Fibroblast of skin of left quadriceps (primary cell): ENCODE measurements at places on chromosomes 4 and X.

- DNase-seq, result no peak
Measured at GRCh38 chr4:104408878-104409277, 85.8 kb downstream of the CXXC4 start.

- DNase-seq, result no peak
Measured at GRCh38 chr4:79178760-79179159, 147.1 kb downstream of the NAA11 start.

DNA sequence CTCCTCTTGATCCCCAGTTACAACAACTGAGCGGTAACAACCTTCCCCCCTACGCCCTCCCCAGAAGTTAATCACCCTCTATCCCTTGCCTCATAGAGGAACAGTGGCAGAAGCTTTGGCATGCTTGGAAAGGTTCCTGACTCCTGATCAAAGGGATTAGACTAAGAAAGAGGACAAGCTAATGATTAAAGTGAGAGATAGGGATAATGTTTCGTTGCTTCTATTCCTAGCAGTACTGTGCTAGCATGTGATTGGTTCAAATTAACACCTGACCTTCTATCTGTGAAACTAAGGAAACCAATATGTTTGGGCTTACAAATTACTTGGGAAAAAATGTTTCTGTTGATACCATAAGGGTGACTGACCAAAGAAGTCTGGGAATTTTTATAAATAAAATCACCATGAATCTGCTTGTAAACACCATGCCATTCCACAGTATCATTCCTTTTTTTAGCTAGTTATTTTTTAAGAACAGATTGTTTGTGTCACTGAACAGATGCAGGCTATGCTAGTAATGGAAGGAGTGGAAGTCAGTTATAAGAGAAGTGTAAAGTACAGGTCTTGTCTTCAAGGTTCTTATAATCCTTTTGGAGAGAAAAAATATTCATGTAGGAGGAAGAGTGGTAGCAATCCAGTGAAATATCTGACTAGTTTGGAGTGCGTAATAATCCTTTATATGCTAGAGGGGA is 11.3 kb upstream of the ATP1B4 start:
- no peak for DNase-seq

DNA sequence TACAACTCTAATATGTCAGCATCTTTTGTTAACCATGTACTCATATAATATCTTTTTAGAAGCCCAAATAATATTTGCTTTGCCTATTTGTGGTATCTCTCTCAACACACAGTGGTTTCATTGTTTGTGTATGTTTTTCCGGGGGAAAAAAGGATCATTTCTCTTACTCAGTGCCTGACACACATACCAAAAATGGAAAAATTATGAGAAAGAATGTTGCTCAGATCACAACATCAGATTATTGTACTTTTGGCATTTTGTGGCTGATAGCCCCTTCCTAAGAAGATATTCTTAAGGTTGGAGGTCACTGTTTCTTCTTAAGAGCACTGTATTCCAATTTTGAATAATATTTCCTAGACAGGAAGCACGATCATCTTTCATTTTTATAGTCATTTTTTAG is 93.6 kb downstream of the PDLIM5 start:
- peak; percentile 50 for DNase-seq

DNA sequence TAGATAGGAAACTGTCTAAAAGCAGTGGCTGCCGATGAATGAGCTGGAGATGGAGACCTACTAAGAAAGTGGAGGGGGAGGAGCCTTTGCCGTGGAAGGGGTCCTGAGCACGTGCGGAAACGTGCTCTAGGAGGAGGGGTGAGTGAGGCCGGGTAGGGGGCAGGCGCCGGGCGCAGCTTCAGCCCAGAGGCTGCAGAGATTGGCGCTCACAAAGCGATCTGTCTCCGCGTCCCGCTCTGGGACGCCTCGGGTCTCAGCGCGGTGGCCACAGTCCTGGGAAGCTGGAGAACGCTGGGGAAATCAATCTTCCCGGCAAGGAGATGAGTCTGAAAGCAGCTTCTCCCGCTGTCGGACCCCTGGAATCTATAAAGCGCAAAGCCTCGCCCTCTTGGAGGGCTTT is 444 bp upstream of the ARHGAP6 start:
- no peak for DNase-seq

- no peak for DNase-seq
Measured at GRCh38 chr4:15186806-15187205, 184.5 kb downstream of the CPEB2 start.

DNA sequence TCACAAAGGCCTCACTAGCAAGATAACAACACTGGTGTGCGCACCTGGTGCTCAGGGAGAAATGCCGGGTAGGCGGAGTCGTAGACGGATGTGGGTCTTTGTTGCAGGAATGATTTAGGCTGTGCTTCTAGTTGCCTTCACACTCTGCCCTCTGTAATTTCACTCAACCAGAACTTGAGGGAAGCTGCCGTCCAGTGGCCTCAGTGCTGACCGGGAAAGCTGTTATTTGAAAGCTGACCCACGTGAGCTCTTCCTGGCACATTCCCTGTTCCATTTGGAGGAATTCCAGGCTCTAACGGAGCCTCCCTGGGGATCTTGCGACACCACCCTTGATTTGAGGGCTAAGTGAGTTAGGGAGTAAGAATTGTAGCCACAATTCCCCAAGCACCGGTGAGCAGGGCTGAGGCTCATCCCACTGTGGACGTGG is 15.9 kb downstream of the SH3TC1 start:
- DNase-seq, result peak; percentile 33

- no peak for DNase-seq
Measured at GRCh38 chr4:108483079-108483478, 137.3 kb upstream of the RPL34 start.

- DNase-seq, result no peak
Measured at GRCh38 chr4:61201561-61201960, 1.4 kb downstream of the ADGRL3 start.

GRCh38 chr4:83108101-83108861 is 6.2 kb downstream of the PLAC8 start:
- no peak for DNase-seq

GRCh38 chr4:155901013-155901412 is 2.5 kb upstream of the TDO2 start:
- no peak for DNase-seq

DNA sequence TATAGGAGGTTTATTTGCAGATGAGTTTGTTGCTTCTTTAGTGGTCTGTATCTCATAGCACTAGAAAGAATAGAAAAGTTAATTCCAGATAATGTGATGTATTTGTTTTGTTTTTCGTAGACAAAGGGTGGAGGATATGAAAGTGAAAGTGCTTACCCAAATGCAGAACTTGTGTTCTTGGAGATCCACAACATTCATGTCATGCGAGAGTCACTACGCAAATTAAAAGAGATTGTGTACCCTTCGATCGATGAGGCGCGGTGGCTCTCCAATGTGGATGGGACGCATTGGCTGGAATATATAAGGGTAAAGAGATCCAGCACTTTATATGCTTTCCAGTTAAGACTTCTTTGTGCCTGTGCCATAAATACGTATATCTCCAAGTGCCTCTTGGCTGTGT is 43.3 kb downstream of the MTMR1 start:
- DNase-seq, result no peak

DNA sequence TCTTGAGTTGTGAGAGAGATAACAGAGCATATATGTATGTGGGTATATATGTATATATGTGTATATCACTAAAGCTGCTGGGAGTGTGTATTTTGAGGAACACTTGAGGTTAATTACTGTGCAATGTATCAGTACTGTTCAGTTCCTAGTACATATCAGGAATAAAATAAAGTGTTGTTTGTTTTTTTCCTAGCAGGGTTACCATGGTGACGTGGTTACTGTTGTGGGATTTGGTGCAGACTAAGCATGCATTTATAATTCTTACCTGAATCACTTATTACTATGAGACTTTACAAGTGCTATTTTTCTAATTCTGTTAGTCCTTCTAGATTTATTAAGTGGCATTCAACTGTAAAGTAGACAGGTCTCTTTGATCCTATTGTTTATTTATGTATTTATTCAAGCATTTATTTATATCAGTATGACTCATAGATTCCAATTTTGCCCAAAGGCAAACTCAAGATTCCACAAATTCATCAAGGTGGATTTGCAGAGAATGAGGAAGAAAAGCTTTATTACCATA is 26.9 kb upstream of the BEX4 start:
- no peak for DNase-seq

DNA sequence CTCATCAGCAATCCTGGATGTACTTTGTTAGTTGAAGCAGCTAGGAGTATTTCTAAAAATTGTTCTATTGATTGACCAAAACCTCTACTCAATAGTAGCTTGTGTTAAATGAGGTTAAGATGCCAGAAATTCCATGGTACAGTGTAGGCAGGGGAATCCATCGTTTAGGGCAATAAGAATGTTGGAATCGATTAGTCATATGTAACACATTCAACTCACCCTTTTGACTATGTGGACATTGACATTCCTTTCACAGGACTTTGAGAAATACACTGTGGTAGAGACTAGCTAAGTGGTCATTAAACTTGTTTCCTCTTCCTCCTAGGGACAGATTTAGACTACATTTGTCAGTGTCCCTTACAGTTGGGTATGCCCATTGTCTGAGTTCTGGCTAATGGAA is 40.2 kb downstream of the KDM5C start:
- DNase-seq, result peak; percentile 40

DNA sequence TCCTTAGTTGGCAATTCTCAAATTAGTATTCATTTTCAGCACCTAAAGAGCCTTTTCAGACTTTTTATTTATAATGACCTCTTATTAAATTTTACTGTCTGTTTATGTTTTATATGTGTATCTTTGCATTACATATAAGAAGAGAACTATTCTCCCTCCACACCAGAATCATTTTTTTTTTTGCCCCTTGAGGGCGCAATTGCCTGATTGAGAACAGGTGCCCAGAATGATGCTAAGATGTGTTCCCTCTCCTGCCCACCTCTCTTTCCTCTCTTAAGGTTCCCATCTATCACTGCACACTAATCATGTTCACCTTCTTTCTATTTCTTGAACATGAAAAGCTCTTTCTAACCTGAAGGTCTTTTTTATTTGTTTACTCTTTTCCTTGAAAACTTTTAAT is 44.2 kb upstream of the ADAM29 start:
- DNase-seq, result no peak

DNA sequence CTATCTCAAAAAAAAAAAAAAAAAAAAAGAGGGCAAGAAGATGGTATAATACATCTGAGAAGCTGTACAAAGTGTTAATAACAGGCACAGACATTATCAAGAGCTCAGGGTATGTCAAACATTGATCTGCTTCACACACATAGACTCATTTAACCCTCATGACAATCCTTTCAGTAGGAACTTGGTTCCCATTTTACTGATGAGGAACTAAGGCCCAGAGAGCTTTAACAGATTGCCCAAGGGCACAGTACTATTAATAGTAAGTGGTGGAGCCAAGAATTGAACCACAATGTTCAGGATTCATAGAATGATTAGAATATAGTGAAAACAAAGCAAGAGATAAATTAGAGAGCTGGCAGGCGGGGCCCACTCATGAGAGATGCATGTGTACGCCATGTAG is 154.4 kb downstream of the EFHC2 start:
- DNase-seq, result no peak

DNA sequence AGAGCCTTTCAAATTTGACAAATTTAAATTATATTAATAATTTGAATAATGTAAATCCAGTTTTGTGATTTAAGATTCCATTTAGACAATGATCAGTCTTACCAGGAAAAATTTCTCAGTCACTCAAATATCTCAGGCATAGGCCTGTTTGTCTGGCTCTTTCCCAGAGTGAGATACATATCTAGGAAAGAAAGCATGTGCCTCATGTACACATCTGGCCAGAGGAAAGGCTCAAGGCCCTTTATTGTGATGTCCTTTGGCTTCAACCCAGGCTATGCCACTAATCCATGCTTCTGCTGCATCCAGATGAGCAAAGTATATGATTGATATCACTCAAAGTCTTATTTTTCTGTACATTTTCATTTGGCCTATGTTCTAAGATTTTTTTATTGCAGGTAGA is 473.3 kb upstream of the ADGRL3 start:
- DNase-seq, result no peak

GRCh38 chr4:112082954-112083586 is 62.2 kb upstream of the FAM241A start:
- DNase-seq, result peak; percentile 72

DNA sequence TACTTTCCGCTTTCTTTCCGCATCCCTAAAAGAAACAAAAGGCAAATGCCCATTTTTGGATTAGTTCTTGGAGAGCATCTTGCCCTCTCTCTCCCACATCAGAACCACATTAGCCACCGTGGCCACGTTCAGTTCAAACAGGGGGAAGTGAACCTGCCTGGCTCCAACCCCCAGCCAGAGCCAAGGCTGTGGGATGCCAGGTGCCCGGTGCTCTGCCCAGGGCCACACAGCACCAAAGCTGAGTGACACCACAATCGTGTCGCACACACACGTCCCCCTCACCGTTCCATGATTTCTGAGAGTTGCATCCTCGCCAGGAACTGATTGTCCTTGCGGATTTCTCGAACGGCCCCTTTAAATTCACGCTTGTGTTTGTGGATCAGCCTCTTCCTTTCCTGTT is 24.3 kb downstream of the NOP14 start:
- DNase-seq, result no peak

- no peak for DNase-seq
Measured at GRCh38 chr4:95779447-95779846, 60.4 kb upstream of the PDHA2 start.

DNA sequence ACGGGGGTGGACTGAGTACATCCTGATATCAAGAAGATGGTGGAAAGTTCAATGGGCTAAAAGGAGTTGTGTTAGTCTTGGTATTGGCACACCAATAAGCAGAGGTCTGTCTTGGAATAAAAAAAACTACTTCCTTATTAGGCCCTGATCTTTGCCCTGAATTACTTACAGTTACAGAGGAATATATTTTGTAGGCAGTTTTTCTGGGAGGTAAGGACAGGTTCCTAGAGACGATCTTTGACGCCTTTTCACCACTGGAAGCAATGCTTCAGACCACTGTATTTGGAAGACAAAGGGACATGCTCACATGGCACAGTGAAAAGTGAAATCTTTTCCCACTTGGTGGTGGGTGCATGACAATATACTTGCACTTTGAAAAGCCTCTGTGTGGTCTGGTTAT is 618 bp upstream of the XK start:
- no peak for DNase-seq

GRCh38 chr4:106277140-106277675 is 38.8 kb downstream of the TBCK start:
- DNase-seq, result no peak

DNA sequence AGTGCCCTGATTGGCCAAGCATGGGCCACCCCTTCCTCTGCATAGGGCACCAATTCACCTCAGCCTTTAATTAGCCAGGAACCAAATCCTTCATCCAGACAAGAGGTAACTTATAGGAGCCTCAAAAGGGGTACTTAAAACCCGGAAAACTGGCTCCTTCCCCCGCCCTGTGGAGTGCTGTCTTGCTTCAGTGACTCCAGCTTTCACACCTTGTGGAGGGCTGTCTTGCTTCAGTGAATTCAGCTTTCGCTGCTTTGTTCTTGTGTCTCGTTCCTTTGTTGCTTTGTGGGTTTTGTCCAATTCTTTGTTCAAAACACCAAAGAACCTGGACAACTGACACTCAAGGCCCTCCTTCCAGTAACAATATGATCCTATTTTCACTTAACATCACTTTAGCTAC is 82.2 kb upstream of the FRG1 start:
- DNase-seq, result no peak
